ENCODE measurements at places on chromosomes 13 and 19.
A peak's percentile ranks its signal among the peaks of the same experiment; 100 is the strongest.

- DNase-seq, result peak; percentile 64
Measured at GRCh38 chr19:52941941-52942385, 18.7 kb upstream of the ZNF888 start.

DNA sequence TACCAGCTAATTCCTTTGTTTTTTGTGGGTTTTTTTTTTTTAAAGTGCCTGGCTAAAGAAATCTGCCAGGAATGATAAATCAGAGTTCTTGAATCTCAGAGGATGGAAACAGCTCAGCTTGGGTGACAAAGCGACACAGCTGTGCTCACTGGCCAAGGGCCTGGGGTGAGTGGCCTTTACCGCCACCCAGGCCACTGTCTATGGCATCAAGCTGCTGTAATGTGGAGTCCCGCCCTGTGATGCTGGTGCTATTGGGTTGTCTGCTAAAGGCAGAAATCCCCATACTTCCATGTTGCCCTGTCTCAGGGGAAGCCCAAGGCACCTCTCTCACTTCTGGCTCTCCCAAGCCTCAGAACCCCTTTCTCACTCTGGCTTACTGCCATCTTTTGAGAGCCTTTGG, 82.6 kb upstream of the FARP1 start:
- no peak for DNase-seq

- DNase-seq, result no peak
Measured at GRCh38 chr19:13868663-13869062, 8.3 kb upstream of the NANOS3 start.

DNA sequence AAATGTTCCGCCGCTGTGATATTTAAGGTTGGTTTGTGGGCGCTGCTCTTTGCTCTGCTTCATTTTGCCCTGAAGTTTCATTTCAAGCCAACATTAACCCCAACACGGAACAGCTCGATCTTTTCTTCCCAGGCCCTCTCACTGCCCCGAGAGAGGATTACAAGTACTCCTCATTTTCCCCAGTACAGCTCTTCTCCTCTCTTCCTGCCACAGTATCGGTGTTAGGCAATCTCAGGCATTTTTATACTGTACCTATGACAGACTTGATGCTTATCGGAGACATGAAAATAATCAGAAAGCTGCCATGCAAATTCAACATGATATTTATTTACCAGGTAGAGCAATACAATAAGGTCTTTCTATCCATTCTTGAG, 1.3 kb upstream of the EDNRB start:
- no peak for DNase-seq

GRCh38 chr19:19461306-19461670, 54.1 kb downstream of the TSSK6 start:
- no peak for DNase-seq
